ENCODE measurements at places on chromosomes 7 and 10.

- DNase-seq, result no peak
Measured at GRCh38 chr7:41439515-41439879, 263.4 kb downstream of the INHBA start.

- DNase-seq, result no peak
Measured at GRCh38 chr7:68203251-68203650, 1206.6 kb downstream of the TYW1 start.

GRCh38 chr10:11475831-11476434, 135.5 kb downstream of the USP6NL start:
- no peak for DNase-seq

GRCh38 chr10:127044186-127044585, 139.0 kb downstream of the DOCK1 start:
- DNase-seq, result no peak

- no peak for DNase-seq
Measured at GRCh38 chr10:11330383-11331045, 280.9 kb downstream of the USP6NL start.

GRCh38 chr7:1918063-1918645, 248.1 kb downstream of the ELFN1 start:
- DNase-seq, result no peak
